ENCODE measurements at places on chromosomes 11 and 22. TPM values are rescaled to one million over a fixed set of nuclear protein-coding genes. Genes with fewer than 3 reads are reported as not detected.
A peak's percentile ranks its signal among the peaks of the same experiment; 100 is the strongest.

P2RY6 gene
- polyA plus RNA-seq, result 0.40 TPM

TBX10 gene
- not detected for polyA plus RNA-seq

GUCD1 gene
- polyA plus RNA-seq, result 47.9 TPM

PRDM10 gene
- 5.2 TPM for polyA plus RNA-seq

DNA sequence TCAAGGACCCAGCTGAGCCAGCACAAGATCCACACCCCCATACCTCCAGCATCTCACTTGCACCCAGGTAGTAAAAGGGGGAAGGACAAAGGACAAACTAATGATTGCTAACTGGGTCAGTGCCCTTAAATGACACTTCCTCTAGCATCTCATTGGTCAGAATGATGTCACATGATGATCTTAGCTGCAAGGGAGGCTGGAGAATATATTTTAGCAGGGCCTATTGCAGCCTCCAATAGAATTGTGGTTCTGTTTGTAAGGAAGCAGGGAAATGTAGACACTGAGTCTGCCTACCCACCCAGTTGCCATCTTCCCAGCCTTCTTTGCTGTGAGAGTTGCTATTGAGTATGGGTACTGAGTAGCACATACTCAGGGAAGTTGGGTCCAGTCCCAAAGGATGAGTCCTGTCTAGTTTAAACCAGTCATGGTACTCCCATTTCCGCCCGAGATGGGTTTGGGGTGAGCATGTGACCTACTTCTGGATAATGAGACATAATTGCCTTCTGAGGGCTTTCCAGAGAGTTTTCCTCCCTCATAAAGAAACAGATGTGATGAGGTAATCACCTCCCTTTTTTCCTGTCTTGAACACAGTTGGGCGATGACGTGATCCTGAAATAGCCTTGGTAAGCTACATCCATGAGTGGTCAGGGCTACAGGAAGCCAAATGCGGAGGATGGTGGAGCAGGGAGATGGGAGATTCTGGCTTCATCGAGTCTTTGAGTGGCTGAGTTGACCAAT is 5.5 kb upstream of the DNAL4 start:
- no peak for DNase-seq

DNA sequence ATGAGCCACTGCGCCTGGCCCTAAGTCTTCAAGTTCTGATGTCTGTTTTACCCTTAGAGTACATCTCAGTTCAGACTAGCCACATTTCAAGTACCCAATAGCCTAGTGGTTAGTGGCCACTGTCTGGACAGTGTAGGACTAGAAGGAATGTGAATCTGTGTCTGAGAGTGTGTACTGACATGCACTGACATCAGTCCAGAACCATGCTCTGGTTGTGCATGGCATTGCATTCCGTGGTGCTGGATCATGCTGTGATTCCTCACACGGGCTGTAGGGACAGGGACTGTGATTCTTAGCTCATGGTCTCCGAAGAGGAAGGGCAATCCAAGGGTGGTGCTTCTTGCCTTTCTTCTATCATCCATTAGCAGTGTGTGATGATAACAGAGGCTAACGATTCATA is 41.1 kb downstream of the AMOTL1 start:
- peak; percentile 24 for DNase-seq

GRCh38 chr22:42279425-42280020 is 9.1 kb upstream of the TCF20 start:
- no peak for DNase-seq

- DNase-seq, result peak; percentile 64
Measured at GRCh38 chr22:41302021-41302767, 869 bp downstream of the ZC3H7B start.

GRCh38 chr11:44029977-44030911 is 17.5 kb upstream of the ACCSL start:
- peak; percentile 37 for DNase-seq

DNA sequence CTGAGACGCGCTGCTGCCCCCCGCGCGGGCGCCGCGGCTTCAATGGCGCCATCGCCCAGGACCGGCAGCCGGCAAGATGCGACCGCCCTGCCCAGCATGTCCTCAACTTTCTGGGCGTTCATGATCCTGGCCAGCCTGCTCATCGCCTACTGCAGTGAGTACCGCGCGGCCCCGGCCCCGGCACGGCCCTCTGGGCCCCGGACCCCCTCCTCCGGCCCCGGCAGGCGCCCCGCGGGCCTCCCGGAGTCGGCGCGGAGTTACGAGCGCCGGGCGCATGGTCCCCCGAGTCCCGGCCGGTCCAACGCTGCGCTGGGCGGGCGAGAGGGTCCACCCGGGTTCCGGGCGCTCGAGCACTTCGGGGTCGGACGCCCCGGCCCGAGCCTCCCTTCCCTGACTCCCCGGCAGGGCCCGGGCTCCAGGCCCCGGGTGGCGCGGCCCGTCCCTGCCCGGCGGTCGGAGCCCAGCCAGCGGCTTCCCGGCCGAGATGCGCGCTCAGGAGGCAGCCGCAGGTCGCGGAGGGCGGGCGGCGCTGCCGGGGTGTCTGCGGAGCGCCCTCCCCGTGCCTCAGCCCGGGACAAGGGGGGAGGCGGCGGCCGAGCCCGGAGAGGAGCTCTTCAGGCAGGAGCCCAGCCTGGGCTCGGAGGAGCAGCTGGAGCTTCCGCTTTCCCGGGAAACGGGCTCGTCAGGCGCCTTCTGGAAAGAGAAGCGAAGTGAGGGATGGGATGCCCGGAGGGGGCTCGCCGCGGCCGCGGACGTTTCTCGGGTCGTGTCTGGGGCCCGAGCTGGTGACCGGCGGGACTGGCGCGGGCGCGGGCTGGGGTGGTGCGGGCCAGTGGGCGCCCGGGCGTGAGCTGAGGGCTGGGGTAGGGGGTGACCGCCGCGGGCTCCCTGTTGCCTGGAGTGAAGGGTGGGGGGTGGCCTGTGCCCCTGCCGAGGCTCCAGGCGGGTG is 1337.8 kb downstream of the BRD1 start:
- DNase-seq, result no peak

- peak; percentile 25 for DNase-seq
Measured at GRCh38 chr22:31344578-31345330, 1.4 kb downstream of the PATZ1 start.

DNA sequence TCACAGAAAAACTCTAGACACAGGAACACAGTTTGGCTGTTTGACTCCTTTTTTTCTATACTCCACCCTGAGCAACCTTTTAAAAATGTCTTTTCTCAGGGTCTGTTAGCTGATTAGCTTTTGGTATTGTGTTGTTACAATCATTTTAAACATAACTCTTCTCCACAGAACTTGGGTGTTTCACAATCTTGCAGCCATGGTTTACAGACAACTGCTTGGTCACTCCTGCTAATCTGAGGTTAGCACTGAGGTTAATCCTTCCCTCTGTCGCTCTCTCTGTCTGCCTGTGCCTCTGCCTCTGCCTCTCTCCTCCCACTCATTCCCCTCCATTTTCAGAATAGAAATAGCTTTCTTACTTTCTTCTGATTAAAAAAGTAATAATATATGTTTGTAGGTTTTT is 62.4 kb upstream of the ZBED5 start:
- no peak for DNase-seq
